ENCODE measurements at places on chromosomes 1 and 21.
A peak's percentile ranks its signal among the peaks of the same experiment; 100 is the strongest.

DNA sequence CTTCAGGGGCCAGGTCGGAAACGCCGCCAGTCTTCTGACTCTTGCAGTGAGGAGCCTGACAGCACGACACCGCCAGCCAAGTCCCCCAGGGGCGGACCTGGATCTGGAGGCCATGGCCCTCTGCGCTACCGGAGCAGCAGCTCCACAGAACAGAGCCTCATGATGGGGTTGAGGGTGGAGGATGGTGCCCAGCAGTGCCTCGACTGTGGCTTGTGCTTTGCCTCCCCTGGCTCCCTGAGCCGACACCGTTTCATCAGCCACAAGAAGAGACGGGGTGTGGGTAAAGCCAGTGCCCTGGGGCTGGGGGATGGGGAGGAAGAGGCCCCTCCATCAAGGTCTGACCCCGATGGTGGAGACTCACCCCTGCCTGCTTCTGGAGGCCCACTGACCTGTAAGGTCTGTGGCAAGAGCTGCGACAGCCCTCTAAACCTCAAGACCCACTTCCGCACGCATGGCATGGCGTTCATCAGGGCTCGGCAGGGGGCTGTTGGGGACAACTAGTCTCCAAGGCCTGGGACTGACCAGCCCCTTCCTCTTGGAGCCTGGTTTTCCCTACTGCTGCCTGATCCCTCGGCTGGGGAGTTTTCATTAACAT lies 8.7 kb downstream of the ZNF687 start:
- no peak for DNase-seq

DNA sequence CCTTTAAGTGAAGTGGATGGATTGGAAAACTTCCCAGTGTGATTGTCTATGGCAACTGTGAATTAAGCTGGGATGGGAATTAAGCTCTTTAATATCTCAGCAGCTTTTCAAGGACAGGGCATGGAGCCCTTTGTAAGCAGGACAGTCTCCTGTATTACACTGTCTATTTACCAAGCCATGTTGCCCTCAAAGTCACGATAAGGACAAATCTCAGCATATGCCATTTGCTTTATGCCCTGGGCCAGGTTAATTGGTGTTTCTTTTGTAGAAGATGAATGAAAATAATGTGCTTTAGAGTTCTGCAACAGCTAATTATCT lies 17.6 kb downstream of the UTP25 start:
- no peak for DNase-seq

- DNase-seq, result no peak
These were observed 65.8 kb upstream of the RGL1 start for GRCh38 chr1:183739082-183739481.

DNA sequence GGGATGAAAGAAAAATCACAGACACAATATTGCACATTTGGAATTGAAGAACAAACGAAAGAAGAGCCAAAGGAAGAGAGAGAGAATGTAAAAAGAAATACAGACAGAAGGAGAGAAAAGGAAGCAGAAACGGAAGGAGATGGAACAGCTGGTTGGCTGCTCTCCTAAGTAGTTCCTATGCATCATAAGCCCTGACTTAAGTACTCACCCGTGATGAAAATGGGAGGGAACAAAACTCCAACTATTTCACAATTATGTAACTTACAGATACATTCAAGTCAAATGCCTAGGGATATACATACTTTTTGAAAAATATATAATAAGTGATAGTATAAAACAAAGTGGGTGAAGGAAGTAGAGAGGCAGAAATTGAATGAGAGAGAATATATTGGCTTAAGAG lies 88.5 kb downstream of the TTLL7 start:
- DNase-seq, result peak; percentile 17

GRCh38 chr1:227415115-227415790 lies 97.0 kb upstream of the CDC42BPA start:
- DNase-seq, result no peak

DNA sequence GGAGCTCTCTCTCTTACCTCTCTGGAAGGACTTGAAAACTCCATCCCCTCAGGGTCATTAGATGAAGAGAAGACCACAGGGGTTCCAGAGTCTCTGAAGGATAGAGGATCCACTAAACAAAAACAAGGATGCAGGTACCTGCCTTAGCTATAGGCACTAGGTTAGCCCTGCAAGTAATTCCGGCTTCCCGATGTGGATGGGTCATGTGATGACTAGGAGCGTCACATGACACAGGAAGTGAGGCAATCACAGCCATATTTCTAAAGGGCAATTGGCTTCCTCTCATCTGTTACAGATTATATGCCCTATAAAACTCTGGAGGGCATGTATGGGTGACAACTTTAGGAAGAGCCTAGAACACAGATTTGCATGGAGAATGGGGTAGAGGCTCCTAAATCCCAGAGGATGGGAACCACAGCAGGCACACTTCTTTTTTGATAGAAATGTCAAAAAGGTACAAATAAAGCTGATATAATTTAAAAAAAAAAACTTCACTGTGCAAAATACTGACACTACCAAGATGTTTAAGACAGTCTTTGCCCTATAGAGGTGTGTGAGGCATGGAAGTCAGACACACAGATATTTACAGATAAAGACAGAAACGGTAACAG lies 14.1 kb downstream of the ENTREP3 start:
- DNase-seq, result peak; percentile 87

- no peak for DNase-seq
These were observed 24.2 kb upstream of the ATP6V1G3 start for GRCh38 chr1:198564716-198565115.

DNA sequence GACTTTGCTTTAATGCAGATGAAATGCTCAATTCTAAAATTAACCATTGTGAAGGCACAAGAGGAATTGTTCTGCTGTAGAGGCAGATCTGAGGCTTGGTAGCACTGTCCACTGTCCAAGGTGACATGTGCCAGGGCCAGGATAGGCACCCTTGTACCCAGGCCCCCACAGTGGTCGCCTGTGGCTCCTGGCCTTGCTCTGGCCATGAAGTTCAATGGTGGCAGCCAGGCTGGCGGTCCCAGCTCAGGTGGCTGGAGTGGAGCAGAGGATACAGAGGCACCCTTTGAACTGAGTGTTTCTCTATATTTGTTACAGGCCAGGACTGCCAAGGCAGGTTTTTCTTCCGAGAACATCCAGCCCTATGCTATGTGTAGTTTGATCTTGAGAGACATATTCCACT lies 102.6 kb downstream of the PTGS2 start:
- no peak for DNase-seq

DNA sequence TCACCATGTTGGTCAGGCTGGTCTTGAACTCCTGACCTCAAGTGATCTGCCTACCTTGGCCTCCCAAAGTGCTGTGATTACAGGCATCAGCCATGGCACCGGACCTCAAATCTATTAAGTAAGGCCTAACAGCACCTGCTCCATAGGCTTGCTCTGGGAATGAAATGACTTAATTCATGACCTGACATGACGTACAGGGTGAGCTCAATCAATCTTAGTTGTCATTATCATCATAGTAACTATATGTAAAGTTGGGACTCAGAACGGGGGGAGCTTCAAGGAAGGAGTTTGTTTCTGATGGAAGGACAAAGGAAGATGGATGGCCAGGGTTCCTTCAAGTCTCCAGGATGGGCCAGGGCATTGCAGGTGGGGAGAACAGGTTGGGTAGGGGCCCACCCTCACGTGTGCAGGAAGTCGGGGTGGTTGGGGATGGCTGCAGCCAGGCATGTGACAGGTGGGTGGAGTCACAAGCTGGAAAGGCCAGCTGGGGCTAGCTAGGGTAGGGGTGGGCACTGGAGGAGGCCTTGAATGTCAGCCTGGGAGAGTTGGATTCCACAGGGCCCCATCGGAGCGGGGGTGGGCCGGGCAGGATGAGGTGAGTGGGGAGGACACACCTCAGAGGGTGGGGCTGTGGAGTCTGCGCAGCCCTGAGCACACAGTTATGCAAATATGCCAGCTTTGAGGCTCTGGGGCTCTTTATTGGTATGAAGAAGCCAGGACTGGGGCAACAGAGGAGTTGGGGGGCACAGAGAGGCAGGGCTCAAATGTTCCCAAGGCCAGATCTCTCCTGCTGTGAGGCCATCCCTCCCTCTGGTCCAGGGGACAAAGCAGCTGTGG lies 9.6 kb downstream of the TRIM62 start:
- DNase-seq, result no peak

GRCh38 chr1:231597971-231598370 lies 28.6 kb upstream of the DISC1 start:
- DNase-seq, result no peak

DNA sequence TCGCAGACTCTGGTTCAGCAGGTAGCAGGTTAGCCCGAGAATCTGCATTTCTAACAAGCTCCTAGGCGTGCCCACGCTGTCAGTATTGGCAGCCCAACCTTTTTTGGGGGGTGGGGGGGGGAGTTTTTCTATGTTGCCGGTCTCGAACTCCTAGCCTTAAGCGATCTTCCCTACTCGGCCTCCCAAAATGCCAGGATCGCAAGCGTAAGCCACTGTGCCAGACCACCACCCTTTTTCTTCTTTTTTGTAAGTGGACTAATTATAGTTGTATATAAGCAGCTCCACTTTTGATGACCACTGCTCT lies 480 bp upstream of the MIS18A start:
- DNase-seq, result no peak
